Muscle of leg (tissue), 16 donors: ENCODE measurements at places on chromosomes 1 and 21. TPM values are rescaled to one million over a fixed set of nuclear protein-coding genes. Genes with fewer than 3 reads are reported as not detected.

The CYYR1 gene
- 16.1 TPM for polyA plus RNA-seq

The CAPN9 gene
- 1.3 TPM for polyA plus RNA-seq

The CNKSR1 gene
- polyA plus RNA-seq = 5.0 TPM

The SELL gene
- 2.5 TPM for polyA plus RNA-seq

The SUCO gene
- polyA plus RNA-seq = 38.3 TPM

The CD160 gene
- polyA plus RNA-seq = 0.88 TPM

The CACNA1S gene
- polyA plus RNA-seq = 46.6 TPM

The MRPS6 gene
- 46.4 TPM for polyA plus RNA-seq

The ABCG1 gene
- polyA plus RNA-seq = 9.1 TPM

The AADACL4 gene
- polyA plus RNA-seq = not detected

The PROK1 gene
- not detected for polyA plus RNA-seq

The BMP8B gene
- polyA plus RNA-seq = 1.3 TPM

The MAP1LC3C gene
- polyA plus RNA-seq = 16.6 TPM

The CATSPERE gene
- 0.55 TPM for polyA plus RNA-seq

The SHE gene
- polyA plus RNA-seq = 8.6 TPM

The SERPINC1 gene
- 0.06 TPM for polyA plus RNA-seq

The ARHGAP30 gene
- 3.1 TPM for polyA plus RNA-seq

The CCDC27 gene
- 0.11 TPM for polyA plus RNA-seq

The CFHR2 gene
- not detected for polyA plus RNA-seq

The C1orf141 gene
- polyA plus RNA-seq = not detected

The PLPPR5 gene
- 1.1 TPM for polyA plus RNA-seq

The TRAPPC10 gene
- 16.7 TPM for polyA plus RNA-seq

The CD53 gene
- polyA plus RNA-seq = 7.4 TPM

The ADGRB2 gene
- 19.0 TPM for polyA plus RNA-seq

The IRF6 gene
- 1.1 TPM for polyA plus RNA-seq

The CFHR4 gene
- not detected for polyA plus RNA-seq

The SLC50A1 gene
- 21.7 TPM for polyA plus RNA-seq
